ENCODE measurements at places on chromosomes 11 and 22.

GRCh38 chr11:12090061-12090591, 20.3 kb upstream of the MICAL2 start:
- DNase-seq = peak; percentile 46

DNA sequence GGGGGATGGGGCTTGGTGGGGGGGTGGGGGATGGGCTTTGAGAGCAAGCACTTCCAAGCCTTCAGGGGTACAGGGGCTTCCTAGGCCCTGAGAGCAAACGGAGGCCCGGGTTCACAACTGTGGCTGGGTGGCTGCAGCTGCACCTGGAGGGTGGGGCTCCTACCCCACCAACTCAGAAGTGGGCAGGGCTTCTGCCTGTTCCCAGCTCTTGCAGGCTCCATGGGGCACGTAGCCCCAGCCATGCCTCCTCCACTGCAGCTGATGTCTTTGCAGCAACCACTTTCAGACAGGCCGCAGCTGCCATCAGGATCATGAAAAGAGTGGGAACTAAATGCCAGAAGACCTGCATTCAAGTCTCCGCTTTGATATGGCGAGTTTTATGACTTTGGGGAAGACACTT, 464.3 kb downstream of the NELL1 start:
- DNase-seq = no peak

GRCh38 chr11:134658481-134659225, 246.6 kb upstream of the B3GAT1 start:
- DNase-seq = no peak

- DNase-seq = no peak
Measured at GRCh38 chr11:1852877-1853276, at the start of gene LSP1. Gene LSP1, plus strand, starts transcription at chr11:1853084. Its CDS starts 61 bp downstream, at chr11:1853145.

- no peak for DNase-seq
Measured at GRCh38 chr11:94771390-94771789, 3.2 kb downstream of the AMOTL1 start.

Data from NCI-H2171 treated with DMSO at 0.1 percent for 48 hours (cell line).